Mammary epithelial cell (primary cell): ENCODE measurements at places on chromosomes 12 and 14. TPM values are rescaled to one million over a fixed set of nuclear protein-coding genes. Genes with fewer than 3 reads are reported as not detected.

Gene TMEM30B
- total RNA-seq = 25.9 and 33.7 TPM in 2 replicates

Gene TSPAN19
- 0.67 TPM for total RNA-seq

Gene AP1G2
- total RNA-seq = 54.7 TPM

Gene RPL10L
- total RNA-seq = not detected in 2 replicates

Gene SPRYD3
- 30.0 TPM for total RNA-seq

Gene BAZ1A
- 25.0 TPM for total RNA-seq

Gene DBX2
- not detected in 2 replicates for total RNA-seq

Gene SERPINA10
- not detected for total RNA-seq

Gene RAD51AP1
- total RNA-seq = 3.0 TPM

Gene PSME2
- 96.3 and 103 TPM in 2 replicates for total RNA-seq

Gene WNT1
- not detected in 2 replicates for total RNA-seq

Gene CFAP251
- total RNA-seq = 18.7 TPM

Gene MUCL1
- not detected in 2 replicates for total RNA-seq

Gene AQP5
- 0.50 TPM for total RNA-seq

Gene DTX1
- 0.09 and 0.24 TPM in 2 replicates for total RNA-seq

Gene KLHL28
- 10.2 and 12.5 TPM in 2 replicates for total RNA-seq

Gene PTCSC3
- not detected in 2 replicates for total RNA-seq

Gene RFC5
- total RNA-seq = 11.5 TPM

Gene KRT75
- total RNA-seq = 2.5 and 3.2 TPM in 2 replicates

Gene RNASE3
- total RNA-seq = not detected

Gene PEX5
- total RNA-seq = 25.0 TPM

Gene STAB2
- not detected in 2 replicates for total RNA-seq

Gene ZDHHC17
- total RNA-seq = 37.5 TPM

Gene FLRT2
- 33.2 TPM for total RNA-seq

Gene ANKRD33
- total RNA-seq = not detected in 2 replicates

Gene ASCL1
- not detected for total RNA-seq

Gene SYNDIG1L
- total RNA-seq = not detected

Gene NEMF
- 57.7 and 61.8 TPM in 2 replicates for total RNA-seq

Gene POTEG
- not detected for total RNA-seq

Gene RPL36AL
- total RNA-seq = 214 and 225 TPM in 2 replicates

Gene ALDH2
- total RNA-seq = 0.38 and 0.51 TPM in 2 replicates

Gene ATN1
- total RNA-seq = 12.2 TPM

Gene FAR2
- total RNA-seq = 3.2 and 8.9 TPM in 2 replicates

Gene TMTC2
- total RNA-seq = 23.8 TPM

Gene TSHR
- not detected for total RNA-seq

Gene CCDC92
- total RNA-seq = 6.8 TPM

Gene GLIPR1L1
- not detected for total RNA-seq

Gene DIO3
- total RNA-seq = not detected

Gene TRPV4
- total RNA-seq = 9.5 TPM

Gene MYO1H
- total RNA-seq = not detected

Gene SLC6A13
- total RNA-seq = 0.50 TPM

Gene GLI1
- under 0.01 TPM for total RNA-seq

Gene RPS6KL1
- 1.6 and 1.7 TPM in 2 replicates for total RNA-seq

Gene PRKD1
- total RNA-seq = 1.4 and 1.7 TPM in 2 replicates

Gene TAS2R31
- total RNA-seq = 5.7 TPM

Gene RNASE4
- total RNA-seq = 10.3 TPM

Gene REC8
- 2.7 TPM for total RNA-seq
